ENCODE measurements at places on chromosomes 5 and 9.

DNA sequence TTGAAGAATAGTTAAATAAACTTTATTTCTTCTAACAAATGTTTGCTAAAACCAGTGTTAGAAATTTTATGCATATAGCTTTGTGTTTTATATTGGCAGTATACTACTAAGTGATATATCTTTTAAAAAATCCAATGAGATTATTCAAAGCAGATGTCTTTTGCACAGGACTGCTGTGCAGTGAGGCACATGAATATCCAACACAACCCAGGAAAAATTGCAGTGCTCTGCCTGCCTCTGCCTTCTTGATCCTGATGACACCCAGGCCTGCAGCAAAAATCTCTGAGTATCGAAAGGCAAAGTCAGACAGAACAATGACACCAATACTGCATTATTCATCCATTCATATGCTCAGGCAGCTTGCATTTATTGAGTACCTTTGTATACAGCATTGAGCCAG is 1076.5 kb upstream of the ARRDC3 start:
- DNase-seq = no peak

DNA sequence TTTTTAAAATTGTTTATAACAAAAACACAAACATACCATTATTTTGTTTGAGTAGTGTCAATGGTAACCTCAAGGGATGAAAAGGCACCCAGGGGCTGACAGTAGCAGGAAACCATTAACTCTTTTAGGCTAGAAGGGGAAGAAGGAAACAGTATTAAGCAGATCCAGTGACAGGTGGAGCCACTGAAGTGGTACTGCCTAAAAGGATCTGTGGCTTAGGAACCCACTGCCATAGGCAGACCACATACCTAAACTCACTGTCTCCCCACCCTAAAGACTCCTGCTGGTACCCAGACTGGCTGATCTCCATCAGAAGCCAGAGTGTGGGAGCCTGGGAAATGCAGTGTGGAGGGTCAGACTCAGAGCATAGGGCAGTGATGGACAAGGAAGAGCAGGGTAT is 13.5 kb downstream of the RLN1 start:
- DNase-seq = no peak

DNA sequence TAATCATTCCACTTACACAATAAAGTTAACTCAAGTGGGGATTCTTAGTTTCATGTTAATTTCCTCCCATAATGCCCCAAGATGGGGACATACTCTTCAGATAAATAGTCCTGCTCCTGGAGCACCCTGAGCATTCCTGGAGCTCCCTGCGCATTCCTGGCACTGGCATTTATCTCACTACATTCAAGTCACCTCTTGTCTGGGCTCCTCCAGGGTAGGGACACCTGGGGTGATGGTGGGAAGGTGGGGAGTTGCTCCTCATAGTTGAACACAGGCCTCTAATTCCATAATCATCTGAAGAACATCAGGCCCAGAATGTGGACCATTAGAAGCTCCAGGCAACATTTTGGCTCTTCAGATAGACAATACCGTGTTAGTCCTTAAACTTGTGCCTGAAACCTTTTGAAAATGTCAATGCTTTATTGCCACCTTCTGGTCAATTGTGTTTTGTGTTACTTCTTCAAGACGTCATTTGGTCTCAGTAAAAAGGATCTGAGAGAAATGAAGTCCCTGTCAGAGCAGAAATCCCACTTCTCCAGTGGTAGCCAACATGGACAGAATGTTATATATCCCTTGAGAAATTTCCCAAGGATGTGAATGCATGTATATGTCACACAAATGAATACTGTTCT is 14.2 kb upstream of the AGGF1 start:
- no peak for DNase-seq

GRCh38 chr5:157354800-157355199 is 88.9 kb downstream of the CYFIP2 start:
- DNase-seq = peak; percentile 12

DNA sequence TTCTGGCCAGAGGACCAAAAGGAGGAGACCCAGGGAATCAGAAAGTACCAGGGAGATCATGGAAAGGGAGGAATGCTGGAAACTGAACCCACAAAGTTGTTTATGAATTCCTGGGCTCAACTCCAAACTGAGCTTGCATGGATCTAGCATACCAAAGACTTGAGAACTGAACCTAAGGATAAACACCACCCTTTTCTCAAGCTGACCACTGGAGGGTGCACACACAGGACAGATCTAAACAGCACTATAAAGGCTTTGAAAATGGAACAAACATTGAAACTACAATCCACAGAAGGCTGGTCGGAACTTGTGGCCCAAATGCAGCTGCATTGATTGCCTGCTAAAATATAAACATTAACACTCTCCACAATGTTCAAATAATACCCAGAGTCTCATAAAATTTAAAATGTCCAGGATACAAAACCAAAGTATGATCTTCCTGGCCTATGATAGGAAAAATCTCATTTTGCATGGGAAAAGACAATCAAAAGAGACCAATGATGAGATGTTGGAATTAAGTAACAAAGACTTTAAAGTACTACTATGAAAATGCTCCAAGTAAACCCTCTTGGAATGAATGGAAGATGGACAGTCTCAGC is 15.6 kb upstream of the IRF1 start:
- no peak for DNase-seq

Data from HuH-7 (cell line).